BE2C (cell line): ENCODE measurements at places on chromosomes 13 and 19.

DNA sequence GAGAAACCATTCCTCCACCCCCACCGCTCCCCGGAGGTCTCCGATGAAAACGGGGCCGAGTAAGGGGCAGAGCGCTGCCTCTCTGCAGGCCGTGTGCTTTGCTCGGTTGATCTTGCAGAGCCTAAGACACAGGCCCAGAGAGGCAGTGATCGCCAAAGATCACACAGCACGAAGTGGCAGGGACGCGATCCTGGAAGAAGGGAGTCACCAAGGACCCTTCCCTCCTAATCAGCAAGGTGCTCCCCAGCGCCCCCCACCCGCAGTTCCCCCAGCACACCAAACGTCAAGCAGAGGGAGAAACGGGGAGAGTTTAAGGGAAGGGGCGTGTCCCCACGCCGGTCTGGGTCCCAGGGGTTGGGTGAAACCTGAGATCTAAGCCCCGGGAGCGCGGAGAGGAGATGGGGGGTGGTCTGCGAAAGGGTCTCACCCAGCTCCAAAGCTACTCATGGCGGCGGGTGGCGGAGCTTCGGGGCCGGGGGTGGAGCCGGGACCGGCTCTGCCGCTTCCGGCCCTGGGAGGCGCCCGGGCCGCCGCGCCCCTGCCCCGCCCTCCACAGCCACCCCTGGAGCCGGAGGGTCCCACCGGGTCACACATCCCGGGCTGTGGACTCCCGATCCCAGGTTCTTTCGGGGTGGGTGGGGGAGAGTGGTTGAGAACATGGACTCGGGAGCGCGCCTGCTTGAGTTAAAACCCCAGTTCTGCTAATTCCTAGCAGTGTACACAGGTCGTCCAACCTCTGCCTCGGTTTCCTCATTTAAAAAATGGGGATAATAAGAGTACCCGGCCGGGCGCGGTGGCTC is at the start of gene EML2:
EML2 (minus strand) TSS at position 468 of the 800 bp plus-strand sequence; CDS start at position 447, 21 bp downstream.
- peak; percentile 40 for DNase-seq

- no peak for DNase-seq
Observed at GRCh38 chr13:59527500-59527899, 636.2 kb downstream of the DIAPH3 start.

DNA sequence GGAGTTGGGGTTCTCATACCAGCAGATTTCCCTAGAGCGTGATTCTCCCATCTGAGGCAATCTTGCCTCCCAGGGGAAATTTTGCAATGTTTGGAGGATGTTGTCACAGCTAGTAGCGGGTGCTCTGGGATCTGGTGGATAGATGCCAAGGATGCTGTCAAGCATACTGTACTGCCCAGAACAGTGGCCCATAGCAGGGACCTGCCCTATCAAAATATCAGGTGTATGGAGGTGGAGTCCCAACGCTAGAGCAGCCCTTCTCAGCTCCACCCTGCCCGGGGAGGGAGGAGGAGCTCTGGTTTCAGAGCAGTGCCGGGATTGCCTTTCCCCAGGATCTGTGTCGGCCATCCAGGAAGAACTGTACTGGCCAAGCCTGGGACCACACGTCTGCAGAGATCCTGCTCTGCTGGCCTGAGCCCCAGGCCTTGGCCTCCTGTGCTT is 10.9 kb upstream of the QTRT1 start:
- peak; percentile 39 for DNase-seq

- no peak for DNase-seq
Observed at GRCh38 chr13:108961542-108962125, 332.2 kb downstream of the MYO16 start.

DNA sequence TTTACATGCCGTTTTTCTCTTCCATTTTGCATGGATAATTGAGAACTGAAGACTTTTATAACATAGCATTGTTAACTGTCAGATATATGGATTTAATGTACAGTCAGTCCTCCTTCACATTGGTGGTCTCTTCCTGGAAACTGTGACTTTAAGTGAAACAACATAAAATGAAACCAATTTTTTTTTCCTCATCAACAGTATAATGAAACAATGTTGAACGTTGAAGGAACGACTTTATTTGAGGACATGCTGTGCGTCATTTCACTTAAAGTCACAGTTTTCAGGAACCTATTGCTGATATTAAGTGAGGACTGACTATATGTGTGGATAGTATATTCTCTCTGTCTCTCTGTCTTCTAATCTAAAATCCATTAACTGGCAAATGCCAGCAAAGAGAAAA is 54.8 kb downstream of the COG3 start:
- DNase-seq = no peak

DNA sequence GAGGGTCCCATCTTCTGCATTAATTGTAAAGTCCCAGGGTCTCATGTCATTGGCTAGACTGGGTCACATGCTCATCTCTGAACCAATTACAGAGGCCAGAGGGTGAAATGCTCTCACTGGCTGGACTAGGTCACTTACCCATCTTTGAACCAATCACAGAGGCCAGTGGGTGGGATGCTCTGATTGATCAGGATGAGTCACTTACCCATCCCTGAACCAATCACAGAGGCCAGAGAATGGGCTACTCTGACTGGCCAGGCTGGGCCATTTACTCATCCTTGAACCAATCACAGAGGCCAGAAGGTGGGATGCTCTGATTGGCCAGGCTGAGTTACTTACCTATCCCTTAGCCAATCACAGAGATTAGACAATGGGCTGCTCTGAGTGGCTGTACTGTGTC is 5.3 kb downstream of the MISP start:
- DNase-seq = peak; percentile 84
